Stimulated activated CD4-positive, alpha-beta T cell treated with anti-CD3 and anti-CD28 coated beads, Interleukin-4, amount 100 ng/mL, for 48 hours (primary cell): ENCODE measurements at places on chromosomes 3 and 15.

- DNase-seq = no peak
These were observed 31.7 kb downstream of the LIMD1 start for GRCh38 chr3:45626096-45626887.

DNA sequence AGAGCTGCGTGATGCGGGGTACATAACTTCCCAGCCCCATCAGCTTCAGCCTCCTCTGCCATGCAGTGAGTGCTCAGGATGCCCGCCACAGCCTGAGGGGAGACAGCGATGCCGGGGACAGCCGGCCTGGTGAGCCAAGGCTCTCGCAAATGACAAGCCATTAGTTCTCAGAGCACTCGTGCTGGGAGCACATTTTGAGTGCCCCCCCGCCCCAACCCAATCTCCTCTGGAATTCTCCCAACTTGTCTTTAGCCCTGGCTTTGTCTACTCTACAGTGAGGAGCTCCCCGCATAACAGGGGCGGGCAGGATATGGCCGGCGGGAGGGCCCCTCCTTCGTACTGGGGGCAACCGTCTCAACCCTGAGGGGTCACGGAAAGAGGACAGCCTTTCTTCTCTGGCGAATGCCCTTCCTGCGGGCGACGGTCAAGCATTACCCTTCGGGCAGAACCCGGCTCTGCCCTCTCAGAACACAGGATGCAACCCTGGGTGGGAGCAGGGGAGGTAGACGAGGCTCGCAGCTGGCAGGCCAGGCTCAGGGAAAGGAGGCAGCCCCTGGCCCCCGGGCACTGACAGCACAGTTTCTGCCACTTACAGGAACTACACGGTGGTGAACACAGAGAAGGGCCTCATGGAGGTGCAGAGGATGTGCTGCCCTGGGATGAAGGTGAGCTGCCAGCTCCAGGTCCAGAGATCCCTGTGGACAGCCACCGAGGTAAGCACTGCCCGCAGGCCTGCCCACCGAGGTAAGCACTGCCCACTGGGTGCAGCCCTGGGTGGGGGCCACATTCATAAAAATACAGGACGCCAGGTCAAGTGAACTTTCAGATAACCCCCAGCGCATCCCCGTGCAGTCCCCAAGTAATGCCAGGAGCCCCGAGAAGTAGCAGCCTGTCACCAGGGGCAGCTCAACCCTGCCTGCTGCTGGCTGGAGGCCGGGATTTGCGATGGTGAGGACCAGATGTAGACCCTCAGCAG is 141.7 kb downstream of the LRRK1 start:
- DNase-seq = no peak

DNA sequence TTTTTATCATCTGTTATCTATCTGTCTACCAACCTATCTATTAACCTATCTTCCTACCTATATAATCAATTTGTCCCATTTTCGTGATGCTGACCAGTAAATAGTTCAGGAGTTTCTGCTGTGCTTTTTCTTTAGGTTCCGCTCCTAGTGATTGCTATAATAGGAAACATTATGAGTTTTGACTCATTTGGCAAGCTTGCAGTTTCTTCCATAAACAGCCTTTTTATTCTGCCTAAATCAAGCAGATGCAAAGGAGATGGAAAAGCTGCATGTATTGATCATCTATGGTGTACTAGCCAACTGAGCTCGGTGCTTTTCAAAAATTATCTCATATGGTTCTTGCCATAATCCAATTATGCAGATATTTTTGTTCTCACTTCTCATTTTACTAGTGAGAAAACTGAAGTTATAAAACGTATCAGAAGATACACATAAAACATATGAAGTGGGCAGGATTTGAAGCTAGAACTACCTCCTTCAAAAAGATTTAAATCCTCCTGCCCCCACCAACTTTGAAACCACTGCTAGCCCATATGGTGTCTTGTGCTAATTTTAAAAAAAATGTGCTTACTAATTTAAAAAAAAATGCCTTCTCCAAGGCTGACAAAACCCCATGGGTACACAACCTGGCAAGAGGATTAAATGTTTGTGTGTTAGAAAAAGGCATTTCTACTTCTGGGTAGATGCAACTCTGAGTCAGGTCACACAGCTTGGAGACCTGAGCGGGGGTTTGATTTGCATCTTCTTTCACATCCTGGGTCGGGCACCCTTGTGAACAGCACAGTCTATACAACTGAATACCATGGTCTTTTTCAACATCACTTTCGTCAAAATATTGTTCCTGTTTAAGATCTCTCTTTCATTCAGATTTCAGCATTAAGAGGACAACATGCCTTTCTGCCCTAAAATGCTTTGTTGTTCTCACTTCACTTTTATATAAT is 267.0 kb downstream of the CHL1 start:
- DNase-seq = no peak

GRCh38 chr3:41581700-41582099 is 380.2 kb downstream of the ULK4 start:
- no peak for DNase-seq
